ENCODE measurements at places on chromosomes 11 and 22.
A peak's percentile ranks its signal among the peaks of the same experiment; 100 is the strongest.

- no peak for DNase-seq
Measured at GRCh38 chr22:38738475-38739070, 17.2 kb downstream of the SUN2 start.

GRCh38 chr22:47355776-47356510 is 593.5 kb downstream of the TBC1D22A start:
- no peak for DNase-seq

GRCh38 chr22:43543522-43544288 is 131.9 kb downstream of the MPPED1 start:
- no peak for DNase-seq

GRCh38 chr22:49764127-49764581 is 63.5 kb downstream of the BRD1 start:
- no peak for DNase-seq

DNA sequence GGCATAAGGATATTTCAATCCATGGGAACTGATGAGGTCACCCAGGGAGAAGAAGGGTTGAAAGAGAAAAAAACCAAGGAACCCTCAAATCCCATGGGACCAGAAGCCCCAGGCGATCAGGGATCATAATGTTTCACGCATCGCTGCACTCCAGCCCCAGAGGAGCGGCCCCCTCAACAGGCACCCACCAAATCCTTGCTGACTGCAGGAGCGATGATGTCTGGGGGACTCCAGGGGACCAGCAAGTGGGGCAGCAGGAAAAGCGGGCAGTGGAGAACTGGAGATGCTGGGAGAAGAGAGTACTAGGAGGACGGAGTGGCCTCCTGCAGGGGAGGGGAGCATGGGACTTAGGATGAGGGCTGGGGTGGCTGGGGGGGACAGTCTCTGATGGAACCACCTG is 47.7 kb upstream of the LINC01488 start:
- DNase-seq: no peak

DNA sequence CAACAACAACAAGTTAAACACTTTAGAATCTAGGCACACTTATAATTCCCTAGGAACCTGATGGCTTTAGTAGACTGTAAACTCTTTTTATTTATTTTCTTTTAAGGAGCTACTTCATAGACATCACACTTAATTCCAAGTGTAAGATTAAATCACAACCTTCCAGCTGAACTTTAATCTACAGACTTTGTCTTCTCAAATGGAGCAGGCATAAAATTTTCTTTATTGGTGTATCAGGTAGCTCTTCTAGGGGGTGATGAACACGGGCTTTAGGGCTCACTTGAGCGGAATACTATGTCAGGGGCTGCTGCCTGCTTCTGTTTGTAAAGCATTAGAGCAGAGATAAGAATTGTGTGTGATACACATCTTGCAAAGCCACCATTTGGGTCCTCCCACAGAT is 525.8 kb upstream of the FAT3 start:
- DNase-seq: no peak

GRCh38 chr22:45105281-45105702 is 58.4 kb upstream of the NUP50 start:
- DNase-seq: no peak

DNA sequence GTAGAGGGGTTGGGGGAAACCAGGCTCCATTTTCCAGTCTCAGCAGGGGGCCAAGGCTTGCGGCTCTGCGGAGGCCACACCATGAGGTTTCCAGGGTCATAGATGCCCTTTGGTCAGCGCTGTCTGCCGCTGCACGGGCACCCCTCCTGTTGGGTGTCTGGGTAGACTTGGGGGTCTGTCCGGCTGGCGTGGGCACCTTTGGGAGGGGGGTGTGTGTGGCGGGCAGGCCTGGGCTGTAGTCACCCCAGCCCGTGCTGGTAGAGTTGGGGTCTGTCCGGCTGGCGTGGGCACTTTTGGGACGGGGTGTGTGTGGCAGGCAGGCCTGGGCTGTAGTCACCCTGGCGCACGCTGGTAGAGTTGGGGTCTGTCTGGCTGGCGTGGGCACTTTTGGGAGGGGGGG is 18.6 kb downstream of the LSP1 start:
- no peak for DNase-seq

GRCh38 chr22:49657275-49657973 is 170.2 kb downstream of the BRD1 start:
- DNase-seq: peak; percentile 70

- no peak for DNase-seq
Measured at GRCh38 chr11:120622189-120622875, 110.8 kb downstream of the GRIK4 start.

GRCh38 chr22:27133681-27134314 is 476.4 kb downstream of the MIAT start:
- DNase-seq: no peak

- DNase-seq: no peak
Measured at GRCh38 chr11:78332174-78332866, 85.3 kb downstream of the GAB2 start.

- DNase-seq: no peak
Measured at GRCh38 chr22:19705181-19705934, 8.9 kb upstream of the SEPTIN5 start.

GRCh38 chr11:128146926-128147605 is 440.3 kb downstream of the ETS1 start:
- no peak for DNase-seq

GRCh38 chr11:111585371-111585770 is 16.9 kb upstream of the SIK2 start:
- no peak for DNase-seq

DNA sequence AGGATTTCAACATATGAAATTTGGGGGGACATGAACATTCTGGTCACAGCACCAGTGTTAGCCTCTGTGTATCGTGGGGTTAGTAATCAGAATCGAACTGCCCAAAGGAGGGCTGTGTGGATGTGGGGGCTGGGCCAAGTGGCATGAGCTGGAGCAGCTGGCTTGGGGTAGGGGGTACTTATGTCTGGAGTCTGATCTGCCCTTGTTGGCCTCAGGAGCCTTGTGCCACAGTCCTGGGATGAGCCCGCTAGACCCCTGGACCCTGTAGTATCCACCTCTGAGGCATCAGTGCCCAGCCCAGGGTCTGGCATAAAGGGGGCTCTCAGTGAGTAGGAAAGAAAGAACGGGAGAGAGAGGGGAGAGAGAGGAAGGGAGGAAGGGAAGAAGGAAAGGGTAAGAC is 67.3 kb downstream of the LRRC32 start:
- no peak for DNase-seq

DNA sequence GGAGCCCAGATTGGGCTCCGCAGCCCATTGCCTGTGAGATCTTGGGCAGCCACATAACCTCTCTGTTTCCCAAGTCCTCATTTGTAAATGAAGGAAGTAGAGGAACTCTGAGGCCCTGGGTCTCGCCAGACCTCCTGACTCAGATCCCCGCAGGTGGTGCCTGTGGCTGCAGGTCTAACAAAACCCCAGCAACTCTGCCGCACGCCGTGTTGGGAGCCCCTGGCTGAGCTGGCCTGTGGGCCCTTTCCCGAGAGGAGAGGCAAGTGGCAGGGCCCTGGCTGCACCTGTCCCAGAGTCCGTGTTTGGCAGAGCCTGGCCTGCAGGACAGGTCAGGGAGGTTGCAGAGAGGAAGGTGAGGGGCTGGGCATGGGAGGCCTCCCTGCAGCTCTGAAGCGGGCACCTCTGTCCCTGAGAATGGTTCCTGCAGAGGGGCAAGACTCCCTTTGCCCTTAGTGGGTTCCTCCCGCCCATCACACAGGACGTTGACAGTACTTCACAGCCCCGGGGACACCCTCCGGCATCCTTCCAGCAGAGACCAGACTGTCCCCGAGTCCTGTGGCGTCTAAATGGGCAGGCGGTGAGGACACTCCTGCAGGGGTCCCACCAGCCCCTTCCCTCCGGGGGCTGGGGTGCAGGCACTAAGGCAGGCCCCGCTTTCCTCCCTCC is 67.7 kb downstream of the ARHGAP8 start:
- DNase-seq: no peak

DNA sequence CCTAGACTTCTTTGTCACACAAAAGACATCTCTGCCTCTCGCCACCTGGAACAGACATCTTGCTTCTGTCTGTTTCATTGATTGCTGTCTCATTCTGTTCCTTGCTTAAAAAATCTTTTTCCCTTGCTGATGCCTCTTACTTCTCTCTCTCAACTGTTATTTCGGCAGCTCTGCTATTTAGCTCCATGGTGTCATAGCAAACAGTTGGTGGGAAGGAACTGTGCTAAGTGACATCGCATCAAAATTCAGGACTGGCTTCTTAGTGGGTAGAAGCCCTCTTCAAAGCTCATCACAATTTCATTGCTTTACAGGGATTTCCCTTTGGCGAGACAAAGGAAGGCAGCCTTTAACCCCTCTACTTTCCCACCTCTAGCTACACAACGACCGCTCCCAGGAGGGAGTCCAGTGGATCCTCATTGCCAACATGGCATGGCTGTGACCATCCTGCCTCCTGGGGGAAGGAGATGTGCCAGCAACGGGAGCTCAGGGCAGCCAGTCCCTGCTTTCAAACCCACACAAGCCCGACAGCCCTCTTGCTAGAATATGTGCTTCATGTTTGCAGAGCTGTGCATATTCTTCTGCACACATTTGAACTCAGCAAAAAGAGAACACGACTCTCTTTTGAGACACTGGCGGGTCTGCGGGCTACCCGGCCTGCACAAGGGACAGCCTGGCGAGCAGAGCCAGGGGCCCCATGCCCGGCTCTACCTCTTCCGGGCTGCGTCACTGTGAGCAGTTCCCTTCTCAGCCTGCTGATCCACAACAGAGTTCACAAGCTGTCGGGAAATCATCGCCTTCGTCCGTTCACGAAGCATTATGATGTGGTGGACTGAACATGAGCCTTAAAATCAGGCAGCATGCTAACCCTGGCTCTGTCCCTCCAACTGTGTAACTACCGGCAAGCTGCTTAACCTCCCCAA is 51.1 kb upstream of the JAM3 start:
- DNase-seq: no peak

DNA sequence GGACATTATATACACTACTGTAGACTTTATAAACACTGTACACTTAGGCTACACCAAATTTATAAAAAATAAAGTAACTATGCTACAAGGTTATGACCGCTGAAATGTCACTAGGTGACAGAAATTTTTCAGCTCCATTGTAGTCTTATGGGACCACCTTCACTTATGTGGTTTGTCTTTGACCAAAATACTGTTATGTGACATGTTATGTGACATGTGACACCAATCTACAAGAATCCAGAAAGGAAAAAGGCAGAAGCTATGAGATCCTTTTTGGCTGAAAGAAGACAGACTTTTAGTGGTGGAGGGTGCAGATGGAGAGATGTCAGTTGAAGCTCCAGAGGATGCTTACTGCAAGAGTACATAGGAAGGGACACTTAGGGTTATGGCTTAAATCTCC is 1378.4 kb upstream of the TENM4 start:
- no peak for DNase-seq

DNA sequence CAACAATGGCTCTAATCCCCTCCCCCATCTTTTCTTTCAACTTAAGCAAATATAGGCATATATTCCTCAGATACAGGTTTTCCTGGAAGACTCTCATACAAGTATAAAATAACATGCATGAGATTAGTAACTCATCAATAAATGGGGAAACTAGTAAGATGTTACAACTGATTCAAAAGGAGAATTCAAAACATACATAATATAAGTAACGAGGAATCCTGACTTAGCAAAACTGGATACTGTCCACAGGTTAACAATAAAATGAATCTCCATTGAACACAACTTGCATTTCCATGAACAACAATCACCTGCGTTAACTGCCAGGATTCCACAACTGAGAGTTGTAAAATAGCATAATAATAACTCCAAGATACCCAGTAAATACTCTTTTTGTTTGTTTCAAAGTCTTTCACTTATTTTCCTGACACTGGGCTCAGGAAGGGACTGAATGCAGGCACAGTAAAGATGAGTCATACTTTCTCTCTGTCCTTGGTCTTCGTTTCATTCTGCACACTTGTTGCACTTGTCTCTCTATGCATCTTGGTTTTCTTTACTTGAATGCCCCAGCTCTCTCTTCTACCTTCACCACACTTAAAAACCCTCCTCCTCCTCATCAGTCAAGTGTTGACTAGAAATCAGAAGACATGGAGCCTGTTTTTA is 8.1 kb downstream of the APIP start:
- no peak for DNase-seq

GRCh38 chr11:10329935-10330334 is 25.1 kb downstream of the ADM start:
- DNase-seq: no peak

DNA sequence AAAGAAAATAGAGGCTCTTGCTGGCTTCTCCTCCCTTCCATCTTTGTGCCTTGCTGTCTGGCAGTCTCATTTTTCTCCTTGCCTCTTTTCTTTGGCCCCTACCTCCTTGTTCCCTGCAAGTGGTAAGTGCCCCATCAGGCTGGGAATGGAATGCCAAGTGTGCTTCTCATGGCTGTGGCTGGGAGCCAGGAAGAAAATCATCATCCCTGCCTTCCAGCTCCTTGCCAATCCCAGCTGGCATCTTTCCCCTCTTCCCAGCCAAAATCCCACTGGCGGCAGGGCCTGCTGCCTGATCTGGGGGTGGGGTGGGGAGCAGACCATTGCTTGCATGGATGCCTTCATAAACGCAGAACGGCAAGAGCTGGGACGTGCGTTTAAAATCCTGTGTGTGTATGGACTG is 27.0 kb upstream of the SLC25A18 start:
- no peak for DNase-seq

DNA sequence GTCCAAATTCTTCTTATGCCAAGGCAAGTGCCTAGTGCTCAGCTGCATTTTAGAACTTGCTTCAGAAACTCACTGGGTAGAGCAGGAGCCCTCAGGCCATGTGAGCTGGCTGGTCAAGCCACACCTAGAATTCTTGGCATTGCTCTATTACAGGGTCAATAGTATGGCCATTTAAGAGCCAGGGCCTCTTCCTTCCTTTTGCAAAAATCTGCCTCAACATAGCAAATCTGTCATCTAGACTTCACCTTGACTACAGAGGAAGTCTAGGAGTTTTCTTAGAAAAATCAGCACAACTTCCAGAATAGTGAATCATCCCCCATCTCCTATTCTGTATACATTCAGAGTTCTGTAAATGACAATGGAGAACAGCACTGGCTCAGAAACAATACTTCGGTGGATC is 112.0 kb upstream of the TTC12 start:
- DNase-seq: no peak

GRCh38 chr11:61510166-61510919 is 1.8 kb downstream of the LRRC10B start:
- no peak for DNase-seq

- DNase-seq: no peak
Measured at GRCh38 chr11:34425360-34425759, 13.4 kb upstream of the CAT start.

DNA sequence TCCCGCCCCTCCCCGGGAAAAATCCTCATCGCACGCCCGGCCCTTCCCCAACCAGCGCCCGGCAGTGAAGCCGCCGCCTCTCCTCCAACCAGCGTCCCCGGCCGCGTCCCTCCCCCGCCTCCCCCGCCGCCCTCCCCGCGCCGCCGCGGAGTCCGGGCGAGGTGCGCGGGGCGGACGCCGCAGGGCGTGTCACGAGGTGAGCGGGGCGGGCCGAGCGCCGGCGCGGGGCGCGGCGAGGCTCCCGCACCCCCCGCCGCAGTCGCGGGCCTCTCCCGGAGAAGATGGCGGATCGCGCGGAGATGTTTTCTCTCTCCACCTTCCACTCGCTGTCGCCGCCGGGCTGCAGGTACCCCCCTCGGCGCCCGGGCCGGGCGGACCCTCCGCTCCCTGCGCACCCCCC is at the start of gene MAPK8IP2:
MAPK8IP2 (plus strand) TSS at position 256 of the 400 bp plus-strand sequence; CDS start at position 282, 26 bp downstream.
- DNase-seq: no peak

GRCh38 chr11:57340039-57340615 is 2.0 kb downstream of the P2RX3 start:
- DNase-seq: no peak

- DNase-seq: no peak
Measured at GRCh38 chr11:584287-584686, 8.0 kb downstream of the PHRF1 start.

All from stimulated activated CD4-positive, alpha-beta T cell treated with anti-CD3 and anti-CD28 coated beads, Interleukin-12 subunit alpha, Interleukin-12 subunit beta, amount 100 ng/mL, for 4 hours (primary cell).